ENCODE measurements at places on chromosomes 11 and 22.

DNA sequence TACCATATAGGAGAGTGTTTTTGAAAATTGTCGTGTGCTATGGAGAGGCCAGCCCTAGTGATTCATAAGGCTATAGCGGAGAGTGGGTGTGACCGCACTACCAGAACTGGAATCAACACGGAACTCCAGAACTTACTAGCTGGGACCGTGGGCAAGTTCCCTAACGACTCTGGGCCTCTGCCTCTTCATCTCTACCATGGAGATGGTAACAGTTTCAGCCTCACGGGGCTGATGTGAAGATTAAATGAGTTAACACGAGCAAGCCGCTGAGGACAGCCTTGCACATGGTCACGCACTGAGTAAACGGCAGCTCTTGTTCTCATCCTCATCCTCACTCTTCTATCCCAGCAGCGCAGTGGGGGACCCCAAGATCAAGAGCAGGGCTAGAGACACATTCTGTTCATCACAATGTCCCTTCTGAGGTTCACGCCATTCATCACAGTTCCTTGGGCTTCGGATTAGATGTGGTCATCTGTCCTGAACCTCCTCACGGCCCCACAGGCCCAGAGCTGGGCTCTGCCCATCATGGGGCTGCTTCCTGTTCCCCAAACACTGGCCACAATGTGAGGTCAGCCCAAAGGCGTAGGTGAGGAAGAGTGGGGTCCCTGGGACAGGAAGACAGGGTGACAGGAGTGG lies 47.2 kb upstream of the CD5 start:
- DNase-seq = no peak

GRCh38 chr11:13907678-13908077 lies 54.8 kb upstream of the SPON1 start:
- DNase-seq = no peak

GRCh38 chr11:34006876-34007275 lies 44.7 kb upstream of the CAPRIN1 start:
- DNase-seq = no peak

DNA sequence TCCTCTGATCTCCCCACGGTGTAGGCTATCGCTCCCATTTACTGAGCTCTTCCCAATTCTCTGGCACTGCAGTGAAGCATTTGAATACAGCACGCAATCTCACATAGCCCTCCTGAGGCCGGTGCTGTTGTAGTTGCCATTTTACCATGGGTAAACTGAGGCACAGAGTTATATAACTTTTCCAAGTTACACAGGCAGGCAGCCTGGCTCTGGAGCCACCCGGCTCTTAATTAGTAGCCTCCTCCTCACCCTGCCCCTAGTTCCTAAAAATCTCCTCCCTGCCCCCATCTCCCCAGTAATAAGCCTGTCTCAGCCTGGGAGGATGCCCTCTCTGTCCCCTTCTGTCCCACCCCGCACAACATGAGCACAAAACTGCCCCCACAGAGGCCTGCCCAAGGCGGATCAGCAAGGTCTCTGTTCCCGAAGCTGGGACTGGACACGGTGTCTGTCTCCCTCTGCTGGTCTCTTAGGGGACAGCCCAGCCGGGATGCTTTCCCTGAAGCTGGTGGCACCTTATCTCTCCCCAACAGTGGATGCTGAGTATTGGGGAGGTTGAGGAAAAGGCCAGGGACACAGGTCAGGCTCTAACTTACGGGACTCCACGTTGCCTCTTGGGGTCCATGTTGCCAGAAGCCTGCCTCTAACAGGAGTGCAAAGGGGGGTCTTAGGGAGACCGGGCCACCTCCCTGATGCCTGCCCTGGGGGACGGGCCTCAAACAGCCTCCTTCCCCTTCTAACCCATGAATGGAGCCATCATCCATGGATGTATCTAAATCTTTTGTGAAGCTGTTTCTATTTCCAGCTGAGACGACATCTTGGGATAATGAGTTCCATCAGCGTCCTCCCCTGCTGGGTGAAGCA lies 9.1 kb upstream of the CLCF1 start:
- peak; percentile 75 for DNase-seq

DNA sequence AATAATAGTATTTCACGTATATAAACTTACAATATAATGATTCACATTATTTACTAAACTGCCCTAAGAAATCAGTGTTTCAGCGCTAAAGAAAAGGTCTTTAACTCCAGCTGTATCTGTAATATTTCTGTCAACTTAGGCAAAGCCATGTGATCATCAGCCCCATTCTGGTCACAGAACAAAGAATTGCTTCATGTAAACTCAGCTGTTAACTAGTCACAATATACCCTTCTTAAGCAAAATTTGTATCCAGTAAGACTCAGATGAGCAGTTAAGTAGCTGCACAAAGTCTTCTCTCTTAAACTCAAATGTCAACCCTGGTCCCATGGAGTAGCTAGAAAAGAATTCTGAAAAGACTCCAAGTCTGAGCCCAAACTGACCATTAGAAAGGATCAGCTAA lies 26.6 kb downstream of the HPS5 start:
- DNase-seq = no peak

DNA sequence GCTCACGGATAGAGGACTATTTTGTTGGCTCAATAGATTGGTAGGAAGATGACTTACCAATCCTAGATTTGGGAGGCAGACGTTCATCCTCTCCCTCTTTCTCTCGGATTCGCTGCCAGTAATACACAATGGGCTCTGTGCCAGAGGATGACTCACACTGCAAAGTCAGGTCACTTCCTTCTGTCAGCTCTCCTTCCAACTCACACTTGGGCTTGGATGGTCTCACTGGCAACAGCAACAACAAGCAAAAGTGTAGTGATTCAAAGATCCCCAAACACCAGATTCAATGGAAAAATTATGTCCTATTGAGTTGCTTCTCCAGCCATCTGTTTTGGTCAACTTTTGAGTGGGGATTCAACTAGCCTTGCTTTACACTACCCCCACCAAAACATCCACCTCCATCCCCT lies 21.7 kb upstream of the HSPA8 start:
- peak; percentile 62 for DNase-seq

GRCh38 chr11:80779905-80780605 lies 1339.2 kb upstream of the TENM4 start:
- no peak for DNase-seq

GRCh38 chr11:47233989-47234668 lies 14.5 kb downstream of the ACP2 start:
- no peak for DNase-seq

Data from activated T-cell treated with anti-CD3 and anti-CD28 coated beads for 1 hour (primary cell).